ENCODE measurements at places on chromosomes 16 and 17.
A peak's percentile ranks its signal among the peaks of the same experiment; 100 is the strongest.

DNA sequence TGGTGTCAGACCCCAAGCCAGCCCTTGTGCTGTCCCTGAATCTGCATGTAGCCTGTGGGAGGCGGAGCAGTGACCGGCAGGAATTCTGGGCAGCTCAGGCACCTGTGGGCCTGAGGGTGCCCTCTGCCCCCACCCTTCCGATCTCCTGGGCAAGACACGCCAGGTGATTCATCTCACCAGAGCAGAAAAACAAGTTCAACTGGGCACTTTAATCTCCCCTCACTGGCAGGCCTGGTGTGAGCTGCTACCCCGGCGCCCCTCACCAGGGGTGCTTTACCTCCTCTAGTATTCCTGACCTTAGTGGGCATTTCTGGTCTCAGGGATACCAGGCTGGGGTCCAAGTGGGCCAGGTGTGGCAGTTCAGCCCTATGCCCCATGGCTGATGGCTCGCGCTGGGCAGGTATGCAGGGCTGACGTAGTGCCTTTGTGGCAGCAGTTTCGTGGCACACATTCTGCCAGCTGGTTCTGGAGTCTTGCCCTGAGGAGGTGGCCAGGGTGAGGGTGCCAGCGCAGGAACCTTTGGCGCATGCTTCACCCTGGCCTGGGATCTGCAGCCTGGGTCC is 6.0 kb downstream of the ERBB2 start:
- DNase-seq, result no peak

- DNase-seq, result no peak
These were observed 5.5 kb upstream of the NCBP3 start for GRCh38 chr17:3851461-3852100.

GRCh38 chr17:41615454-41615853 is 2.9 kb upstream of the KRT16 start:
- DNase-seq, result no peak

GRCh38 chr17:62882284-62882683 is 74.2 kb upstream of the MARCHF10 start:
- no peak for DNase-seq

DNA sequence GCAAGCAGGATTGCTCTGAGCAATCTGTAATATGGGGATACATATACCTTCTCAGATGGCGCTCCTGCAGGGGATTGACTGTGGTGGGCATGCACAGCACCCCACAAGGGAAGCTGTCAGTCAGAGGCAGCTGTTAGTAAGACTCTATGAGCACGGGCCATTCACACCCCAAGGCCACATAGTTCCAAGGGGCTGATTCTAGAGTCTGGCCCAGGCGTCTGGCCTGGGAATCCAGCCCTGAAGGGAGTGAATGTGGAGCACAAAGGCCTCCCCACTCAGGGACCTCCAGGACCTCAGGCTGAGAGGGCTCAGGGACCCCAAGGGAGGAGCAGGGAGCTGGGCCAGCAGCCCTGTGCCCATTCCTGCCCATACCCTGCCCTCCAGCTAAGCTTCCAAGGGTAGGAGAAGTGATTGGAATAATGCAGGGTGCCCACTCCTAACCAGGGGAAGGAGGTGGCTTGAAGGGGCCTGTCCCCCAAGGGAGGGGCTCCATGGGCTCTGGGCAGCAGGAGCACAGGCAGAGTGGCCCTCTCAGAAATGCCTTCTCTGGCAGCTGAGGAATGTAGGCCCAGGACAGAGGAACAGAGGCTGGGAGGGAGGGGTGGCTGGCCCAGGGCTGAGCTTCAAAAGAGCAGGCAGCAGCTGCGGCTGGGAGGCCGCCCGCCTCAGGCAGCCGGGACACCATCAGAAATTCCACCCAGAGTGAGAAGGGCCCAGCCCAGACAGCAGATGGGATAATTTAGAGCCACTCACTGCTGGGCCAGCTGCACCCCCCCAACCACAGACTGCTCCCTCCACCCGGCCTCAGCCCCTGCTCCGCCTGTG is 48.9 kb upstream of the MRPS23 start:
- DNase-seq, result peak; percentile 79

DNA sequence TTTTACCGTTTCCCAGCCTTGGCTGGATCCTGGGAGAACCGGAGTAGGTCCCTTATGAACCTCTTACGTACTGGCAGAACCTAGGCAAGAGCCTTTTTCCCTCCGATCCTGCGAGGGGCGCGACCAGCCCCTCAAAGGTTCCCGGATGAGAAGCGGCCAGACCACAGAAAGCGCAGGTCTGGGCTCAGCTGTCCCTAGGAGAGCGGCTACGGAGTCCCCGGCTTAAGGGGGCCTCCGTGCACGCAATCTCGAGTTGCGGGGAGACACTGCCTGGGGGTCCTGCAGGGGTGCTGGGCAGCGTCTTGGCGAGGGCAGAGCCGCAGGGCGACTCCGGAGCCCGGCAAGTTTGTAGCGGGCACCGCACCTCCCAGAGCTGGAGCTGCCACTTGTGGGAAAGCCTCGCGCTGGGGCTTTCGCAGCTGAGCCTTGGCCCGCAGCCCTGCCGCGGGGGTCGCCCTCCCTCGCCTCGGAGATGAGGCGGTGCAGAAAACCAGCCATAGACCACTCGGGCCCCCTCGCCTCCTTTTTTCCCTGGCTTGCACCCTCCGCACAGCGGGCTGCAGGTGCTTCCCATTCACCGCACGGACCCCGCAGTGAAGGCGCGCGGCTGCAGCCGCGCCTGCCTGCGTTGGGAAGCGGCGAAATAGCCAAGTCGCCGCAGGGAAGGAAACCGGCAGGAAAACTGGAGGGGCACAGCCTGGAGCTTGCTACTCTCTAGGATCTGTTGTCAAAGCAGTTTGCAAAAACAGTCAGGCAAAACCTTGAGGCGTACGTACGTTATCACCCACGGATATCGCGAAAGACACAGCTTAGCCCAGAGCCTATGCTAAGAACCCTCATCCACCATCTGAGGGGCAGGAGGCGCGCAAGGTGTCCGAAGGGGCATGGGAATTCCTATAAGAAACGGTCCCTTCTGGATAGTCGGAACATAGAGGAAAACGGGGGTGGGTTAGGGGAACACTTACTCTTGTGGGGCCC is 834 bp downstream of the CDH8 start:
- peak; percentile 2 for DNase-seq

- peak; percentile 94 for DNase-seq
These were observed 1.2 kb downstream of the DUSP14 start for GRCh38 chr17:37490638-37491614.

DNA sequence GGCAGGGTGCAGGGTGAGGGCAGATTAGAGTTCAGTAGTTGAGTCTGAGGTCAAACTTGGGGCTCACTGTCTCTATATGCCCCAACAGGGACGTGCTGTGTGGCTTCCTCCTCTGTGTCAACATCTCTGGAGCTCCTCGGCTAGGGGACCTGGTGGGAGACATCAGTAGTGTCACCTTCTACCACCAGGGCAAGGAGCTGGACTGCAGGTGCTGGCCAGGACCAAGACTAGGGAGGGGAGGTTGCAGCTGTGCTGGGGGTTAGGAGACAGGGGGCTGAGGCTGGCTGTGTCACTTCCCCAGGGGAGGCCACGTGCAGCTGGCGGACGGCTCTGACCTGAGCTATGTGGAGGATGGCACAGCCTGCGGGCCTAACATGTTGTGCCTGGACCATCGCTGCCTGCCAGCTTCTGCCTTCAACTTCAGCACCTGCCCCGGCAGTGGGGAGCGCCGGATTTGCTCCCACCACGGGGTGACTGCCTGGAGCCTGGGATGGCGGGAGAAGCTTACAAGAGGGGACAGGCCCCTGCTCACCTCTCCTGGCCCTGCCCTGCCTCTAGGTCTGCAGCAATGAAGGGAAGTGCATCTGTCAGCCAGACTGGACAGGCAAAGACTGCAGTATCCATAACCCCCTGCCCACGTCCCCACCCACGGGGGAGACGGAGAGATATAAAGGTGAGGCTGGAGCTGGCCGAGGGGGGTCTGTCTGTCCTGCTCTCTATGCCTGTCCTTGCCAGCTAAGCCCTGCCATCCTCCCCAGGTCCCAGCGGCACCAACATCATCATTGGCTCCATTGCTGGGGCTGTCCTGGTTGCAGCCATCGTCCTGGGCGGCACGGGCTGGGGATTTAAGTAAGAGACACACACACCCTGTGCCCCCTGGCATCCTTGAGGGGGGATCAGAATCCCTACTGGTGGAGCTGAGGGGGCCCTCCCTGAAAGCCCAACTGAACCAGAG is 18.9 kb downstream of the ADAM11 start:
- no peak for DNase-seq

- DNase-seq, result peak; percentile 67
These were observed 53.9 kb upstream of the ERCC4 start for GRCh38 chr16:13866073-13866472.

DNA sequence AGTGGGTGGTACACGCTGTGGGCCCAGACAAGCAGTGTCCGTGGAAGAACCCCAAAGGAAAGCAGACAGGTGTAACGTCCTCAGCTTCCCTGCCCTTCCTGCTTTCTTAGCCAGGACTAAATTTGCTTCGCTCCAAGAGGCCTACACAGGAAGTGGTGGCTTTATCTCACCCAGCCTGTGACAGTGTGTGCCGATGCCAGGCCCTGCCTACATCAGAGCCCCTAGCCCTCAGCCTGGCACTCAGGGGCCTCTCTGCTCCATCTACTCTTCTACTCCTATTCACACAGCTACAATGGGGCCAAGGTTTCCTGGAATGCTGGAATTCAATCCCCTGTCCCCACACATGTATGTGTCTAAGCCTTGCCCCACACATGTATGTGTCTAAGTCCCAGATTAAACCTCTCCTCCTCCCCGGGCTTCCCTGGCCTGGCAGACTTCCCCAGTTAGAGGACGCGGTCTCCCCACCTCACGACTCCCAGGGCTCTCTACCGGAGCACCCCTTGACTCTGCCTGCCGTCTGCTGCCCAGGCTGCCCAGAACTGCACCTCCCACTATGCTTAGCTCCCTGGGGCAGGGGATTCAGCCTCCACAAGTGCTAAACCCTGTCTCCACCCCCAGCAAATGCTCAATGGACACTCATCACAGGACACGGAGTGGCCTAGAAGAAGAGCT is 8.2 kb downstream of the PGAP3 start:
- no peak for DNase-seq

- no peak for DNase-seq
These were observed at the start of gene BICDL2 for GRCh38 chr16:3036726-3037315. Gene BICDL2, minus strand, starts transcription at chr16:3036944. Its CDS starts 1,448 bp downstream, at chr16:3035496.

DNA sequence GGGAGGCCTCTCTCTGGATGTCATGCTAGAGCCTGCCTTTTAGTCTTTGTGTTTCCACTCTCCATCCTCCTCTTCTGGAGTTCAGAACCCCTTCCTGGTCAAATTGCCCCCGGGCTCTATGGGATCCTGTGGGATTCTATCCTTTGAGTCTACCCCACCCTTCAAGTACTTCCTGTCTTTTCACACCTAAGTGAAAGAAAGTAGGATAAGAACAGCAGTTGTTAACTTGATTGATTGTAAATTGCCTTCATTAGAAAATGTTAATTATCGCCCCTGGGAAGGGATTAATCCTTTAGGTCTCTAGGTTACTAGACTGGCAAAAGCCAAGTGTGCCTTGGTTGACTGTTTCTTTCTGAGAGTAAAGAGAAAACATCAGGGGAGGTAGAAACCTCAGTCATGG is 30.1 kb downstream of the PRKCB start:
- DNase-seq, result no peak

DNA sequence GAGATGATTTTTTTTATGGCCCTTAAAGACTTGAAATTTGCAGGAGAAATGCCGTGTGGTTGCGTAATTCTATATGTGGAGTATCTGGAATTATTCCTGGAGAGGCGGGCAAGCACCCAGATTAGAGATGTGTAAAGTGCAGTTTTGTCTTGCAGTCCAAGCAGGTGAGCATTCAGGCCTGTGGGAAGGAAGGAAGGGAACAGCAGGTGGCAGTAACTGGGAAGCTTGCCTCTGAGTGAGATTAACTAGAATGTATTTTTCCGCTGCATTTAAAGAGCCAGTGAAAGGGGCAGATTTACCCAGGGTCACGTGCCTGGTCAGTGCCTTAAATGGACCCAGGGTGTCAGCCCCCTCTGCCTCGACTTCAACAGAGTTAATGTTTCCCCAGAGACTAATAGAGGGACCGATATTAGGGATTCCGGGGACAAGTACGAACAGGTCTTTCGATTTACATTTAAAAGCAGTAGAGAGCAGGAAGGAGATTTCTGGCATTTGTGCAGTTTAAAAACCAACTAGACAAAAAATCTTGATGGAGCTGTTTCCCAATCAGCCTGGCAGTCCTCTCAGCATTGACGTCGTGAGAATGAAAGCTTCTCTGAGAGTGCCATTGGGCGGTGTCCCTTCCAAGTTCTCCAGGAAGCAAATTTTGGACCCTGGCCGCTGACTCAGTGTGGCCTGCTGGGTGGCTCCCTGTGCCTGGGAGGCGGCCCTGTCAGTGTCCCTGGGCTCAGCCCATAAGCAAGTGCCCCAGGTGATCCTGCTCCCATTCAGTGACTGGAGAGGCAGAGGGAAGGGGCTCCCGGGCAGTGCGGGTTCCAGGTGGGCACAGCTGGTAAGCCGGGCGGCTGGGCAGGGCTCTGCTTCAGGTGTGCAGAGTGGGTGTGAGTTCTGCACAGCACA is 38.2 kb downstream of the KSR1 start:
- no peak for DNase-seq

DNA sequence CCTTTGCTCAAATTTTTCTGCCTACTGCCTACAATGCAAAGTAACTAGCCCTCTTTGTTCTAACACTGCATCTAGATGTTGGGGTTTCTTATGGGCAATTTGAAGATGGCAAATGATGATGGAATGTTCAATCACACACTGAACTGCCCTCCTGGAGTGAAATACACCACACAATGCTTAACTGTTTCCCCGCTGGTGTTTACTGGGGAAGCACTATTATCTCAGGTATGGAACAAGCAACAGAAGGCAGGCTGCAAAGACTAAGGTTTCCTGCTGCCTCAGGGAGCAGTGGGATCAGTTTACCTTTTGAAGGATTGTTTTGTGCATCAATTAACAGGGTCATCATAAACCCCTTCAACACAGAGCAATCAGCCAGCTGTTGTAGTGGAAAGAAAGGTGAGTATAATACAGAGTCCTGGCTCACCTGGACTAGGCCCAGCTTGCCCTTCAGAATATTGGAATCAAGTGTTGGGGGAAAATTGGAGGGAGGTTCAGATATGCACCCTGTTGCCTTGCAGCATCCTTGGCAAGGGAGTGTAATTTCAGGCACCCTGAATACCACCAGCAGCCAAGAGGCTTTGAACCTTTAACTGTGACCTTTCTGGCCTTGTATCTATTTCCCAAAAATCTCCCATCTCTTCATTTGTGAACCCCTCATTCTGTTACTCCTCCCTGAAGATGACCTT is 105.4 kb upstream of the CDH11 start:
- DNase-seq, result no peak

DNA sequence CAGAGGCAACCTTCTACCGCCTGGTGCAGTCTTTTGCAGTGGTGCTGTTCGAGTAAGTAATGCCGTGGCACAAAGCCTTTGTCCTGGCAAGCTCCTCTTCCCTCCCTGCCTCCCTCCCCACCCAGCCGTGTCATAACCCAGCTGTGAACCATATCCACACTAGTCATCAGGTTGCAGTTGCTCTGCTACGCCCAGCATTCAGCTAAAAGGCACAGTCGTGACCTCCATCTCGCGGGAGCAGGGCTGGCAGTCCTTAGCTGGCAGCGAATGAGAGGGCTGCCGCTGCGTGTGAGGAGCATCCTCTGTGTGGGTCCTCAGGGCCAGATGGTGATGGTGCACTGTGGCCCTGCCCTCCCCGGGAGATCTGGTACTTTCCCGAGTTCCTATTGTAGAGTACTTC is 39.3 kb downstream of the CIBAR2 start:
- no peak for DNase-seq
